ENCODE measurements at places on chromosomes 16 and 17.

DNA sequence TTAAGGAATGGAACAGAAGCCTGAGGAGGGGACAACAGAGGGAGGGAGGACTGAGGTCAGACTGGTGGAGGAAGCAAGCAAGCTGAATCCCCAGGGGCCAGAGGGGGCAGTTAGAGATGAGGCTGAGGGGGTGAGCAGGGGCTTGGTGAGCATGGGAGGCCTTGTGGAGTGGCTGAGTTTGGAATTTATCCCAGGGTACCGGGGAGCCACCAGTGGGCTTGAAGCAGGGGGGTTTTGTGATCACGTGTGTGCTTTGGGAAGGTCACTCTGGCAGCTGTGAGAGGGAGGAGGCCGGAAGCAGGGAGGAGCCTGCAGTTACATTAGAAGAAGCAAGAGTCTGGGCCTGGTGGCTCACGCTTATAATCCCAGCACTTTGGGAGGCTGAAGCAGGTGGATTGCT is 9.8 kb upstream of the CTCF start:
- DNase-seq: no peak

GRCh38 chr16:22938647-22939046 is 124.7 kb downstream of the HS3ST2 start:
- DNase-seq: no peak

DNA sequence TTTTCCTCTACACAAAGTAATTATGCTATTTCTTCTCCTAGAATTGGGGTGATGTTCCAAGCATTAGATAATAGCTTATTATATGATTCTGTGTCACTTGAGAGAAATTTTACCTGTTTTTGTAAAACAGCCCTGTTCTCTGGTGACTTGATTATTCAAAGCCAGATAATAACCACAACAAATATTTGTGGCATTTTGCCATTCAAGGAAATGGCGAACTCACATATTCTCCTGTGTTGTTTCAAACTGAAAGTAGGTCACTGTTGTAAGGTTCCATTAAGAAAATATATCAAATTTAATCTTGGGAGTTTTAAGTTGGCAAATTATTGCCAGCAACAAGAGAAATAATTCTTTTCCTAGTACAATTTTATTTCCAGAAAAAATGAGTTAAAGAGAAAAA is 124.8 kb downstream of the STXBP4 start:
- DNase-seq: no peak

DNA sequence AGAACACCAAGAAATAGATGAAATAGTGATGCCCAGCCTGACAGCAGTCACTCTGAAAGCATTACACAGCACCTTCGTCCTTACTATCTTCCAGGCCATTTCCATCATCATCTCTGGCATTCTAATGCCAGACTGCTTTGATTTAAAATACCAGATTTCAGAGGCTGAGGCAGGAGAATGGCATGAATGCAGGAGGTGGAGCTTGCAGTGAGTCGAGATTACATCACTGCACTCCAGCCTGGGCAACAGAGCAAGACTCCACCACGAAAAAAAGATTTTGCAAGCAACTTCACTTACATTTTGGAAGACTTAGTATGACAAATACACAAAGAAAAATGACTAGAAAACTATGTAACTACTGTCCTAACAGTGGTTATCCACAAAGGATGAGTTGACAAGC is 244.0 kb downstream of the CPPED1 start:
- DNase-seq: no peak

- DNase-seq: no peak
Observed at GRCh38 chr17:81067391-81067811, 32.5 kb downstream of the BAIAP2 start.

GRCh38 chr16:84132527-84133285 is 12.3 kb downstream of the HSDL1 start:
- no peak for DNase-seq

DNA sequence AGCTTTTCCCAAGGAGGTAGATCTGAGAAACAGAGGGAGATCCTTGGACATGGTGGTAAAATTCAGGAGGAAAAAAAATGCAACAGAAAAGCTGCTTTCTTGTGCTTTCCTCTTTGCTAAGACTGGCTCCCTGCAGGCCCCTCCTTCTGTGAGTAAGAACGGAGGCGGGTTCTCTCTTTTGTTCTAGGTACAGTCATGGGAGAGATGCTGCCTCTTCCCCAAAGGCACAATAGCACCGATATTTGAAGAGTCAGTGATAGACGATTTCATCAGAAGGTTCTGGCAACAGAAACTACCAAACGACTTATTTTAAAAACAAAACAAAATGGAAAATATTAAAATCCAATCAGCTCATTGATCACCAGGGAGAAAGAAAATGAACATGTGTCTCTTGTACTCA is 32.6 kb upstream of the KIFC3 start:
- DNase-seq: no peak

DNA sequence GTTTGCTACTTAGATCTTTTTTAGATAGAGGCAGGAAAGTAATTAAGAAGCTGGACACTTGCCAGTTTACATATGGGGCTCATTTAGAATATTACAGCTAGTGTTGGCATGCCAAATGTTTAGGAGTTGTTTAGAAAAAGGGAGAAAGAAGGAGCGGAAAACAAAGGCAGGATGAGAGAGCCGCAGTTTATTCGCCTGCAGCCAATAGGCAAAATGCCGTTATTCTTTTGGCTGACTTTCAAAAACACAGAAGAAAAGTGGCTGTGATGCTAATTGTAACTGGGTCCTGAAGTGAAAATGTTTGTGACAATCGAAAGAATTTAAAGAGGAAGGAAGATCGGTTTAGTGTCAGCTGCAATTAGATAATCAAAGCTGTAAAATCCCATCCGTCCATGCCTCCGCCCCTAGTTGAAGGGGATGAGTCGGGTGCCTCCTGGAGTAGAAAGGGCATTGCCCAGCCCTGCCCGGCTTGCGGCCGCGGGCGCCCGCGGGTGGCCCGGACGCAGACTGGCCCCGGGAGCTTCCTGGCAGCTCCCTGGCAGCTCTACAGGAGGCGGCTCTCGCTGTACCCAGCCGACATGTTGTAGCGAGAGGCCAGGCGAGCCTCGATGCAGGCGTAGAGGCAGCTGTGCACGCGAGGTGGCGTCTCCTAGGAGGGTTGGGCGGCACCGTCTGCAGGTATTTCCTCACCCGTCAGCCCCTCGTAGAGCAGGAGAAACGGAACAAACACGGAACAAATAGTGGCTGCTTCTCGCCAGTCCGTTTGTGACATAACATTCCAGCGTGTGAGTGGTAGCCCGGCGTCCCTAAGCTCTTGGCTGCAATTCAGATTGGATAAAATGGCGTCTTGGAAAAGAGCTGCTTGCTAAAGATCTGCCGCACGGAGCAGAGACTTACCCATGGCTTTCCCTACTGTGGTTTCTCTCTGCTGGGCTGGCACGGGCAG is 82.2 kb downstream of the TNRC6C start:
- DNase-seq: no peak

GRCh38 chr16:84406006-84406963 is 37.9 kb downstream of the ATP2C2 start:
- DNase-seq: no peak

DNA sequence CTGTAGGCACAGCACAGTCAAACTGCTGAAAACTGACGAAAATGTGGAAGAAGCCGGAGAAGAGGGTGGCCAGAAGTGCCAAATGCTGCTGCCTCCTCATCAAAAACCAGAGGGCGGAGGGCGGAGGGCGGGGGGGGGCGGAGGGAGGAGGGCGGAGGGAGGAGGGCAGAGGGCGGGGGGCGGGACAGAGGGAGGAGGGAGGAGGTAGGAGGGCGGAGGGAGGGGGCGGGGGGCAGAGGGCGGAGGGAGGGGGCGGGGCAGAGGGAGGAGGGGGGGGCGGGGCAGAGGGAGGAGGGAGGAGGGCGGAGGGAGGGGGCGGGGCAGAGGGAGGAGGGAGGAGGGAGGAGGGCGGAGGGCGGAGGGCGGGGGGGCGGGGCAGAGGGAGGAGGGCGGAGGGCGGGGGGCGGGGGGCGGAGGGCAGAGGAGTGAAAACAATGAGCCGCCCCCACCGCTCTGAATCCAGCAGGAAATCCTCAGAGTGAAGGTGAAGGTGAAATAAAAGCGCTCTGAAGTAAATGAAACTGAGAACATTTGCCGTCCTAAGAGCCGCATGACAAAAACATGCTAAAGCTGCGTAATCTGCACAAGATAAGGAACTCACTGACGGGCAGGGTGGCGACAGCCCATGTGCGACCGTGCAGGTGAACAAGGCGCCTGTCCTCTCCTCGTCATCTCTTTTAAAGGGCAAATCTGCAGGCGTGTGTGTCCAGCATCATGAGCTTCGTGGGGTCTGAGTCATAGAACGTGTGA is 22.6 kb upstream of the CBFA2T3 start:
- DNase-seq: no peak

GRCh38 chr17:75596320-75597087 is 8.9 kb downstream of the MYO15B start:
- no peak for DNase-seq

DNA sequence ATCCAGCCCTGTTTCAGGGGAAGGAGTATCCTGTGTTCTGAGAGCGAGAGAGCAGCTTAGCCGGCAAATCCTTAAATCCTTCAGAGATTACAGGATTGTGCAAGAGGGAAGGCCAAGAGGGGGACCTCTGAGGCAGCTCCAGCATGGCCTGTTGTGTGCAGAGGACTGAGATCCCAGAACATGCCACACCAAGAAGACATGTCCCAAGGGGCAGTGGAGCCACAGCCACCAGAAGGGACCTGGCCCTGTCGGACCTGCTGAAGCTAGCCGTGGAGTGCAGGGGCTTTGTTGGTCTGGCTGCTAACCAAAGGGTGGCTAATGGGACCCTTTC is 1.6 kb upstream of the MRC2 start:
- no peak for DNase-seq

DNA sequence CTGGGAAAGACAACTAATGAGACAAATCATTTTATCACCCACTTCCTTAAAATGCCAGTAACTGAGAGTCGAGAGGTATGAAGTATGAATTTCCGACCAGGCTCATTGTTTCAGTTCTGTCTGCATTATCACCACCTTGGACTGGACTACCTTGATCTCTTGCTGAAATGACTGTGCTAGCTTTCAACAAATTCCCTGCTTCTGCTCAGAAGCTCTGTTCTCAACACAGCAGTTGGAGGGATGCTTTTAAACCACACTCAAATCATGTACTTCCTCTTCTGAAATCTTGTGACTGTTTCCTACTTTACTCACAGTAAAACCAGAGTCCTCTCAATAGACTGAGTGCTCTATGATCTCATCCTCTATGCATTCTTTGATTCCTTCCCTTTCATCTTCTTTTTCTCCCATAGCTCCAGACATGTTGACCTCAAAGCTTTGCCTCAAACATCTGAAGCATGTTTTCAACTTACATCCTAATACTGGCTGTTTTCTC is 195.8 kb downstream of the KCNJ2 start:
- no peak for DNase-seq

GRCh38 chr17:67385122-67385988 is 8.3 kb downstream of the PITPNC1 start:
- DNase-seq: no peak

DNA sequence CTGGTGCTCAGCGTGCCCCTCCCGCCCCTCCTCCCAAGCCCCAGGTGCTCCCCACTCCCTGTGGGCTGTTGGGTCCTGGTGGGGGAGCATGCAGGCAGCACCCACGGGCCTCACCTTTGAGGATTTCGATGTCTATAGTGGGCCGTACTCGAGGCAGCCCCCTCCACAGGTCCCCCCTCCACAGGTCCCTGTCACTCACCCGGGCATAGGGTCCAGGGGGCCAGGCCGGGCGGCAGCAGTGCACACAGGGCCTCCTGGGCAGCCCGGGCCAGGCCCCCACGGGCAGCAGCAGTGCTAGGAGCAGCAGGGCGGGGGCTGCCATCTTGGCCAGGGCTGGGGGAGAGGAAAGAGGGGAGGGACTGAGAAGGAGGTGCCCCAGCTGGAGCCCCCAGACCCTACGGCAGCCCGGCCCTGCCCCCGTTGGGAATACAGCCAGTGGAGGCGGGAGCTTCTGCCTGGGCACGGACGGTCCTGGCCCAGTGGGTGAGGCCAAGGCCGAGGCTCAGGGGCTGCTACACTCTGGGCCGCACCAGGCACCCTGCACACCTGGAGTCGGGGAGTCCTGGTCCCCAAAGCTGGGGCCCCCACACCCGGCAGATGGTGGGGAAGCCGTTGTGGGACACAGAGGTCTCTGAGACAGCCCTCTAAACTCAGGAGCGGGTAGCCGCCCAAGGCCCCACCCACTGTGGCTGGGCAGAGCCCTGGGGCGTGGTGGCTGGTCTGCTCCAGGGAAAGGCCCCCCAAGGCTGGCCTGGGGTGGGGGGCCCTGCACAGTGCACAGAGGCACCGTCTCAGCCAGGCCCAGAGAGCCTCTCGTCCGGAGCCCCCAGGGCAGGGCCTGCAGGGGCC is 1.2 kb downstream of the C1QTNF8 start:
- DNase-seq: no peak

- DNase-seq: no peak
Observed at GRCh38 chr17:72590382-72590781, 469.6 kb downstream of the SOX9 start.

DNA sequence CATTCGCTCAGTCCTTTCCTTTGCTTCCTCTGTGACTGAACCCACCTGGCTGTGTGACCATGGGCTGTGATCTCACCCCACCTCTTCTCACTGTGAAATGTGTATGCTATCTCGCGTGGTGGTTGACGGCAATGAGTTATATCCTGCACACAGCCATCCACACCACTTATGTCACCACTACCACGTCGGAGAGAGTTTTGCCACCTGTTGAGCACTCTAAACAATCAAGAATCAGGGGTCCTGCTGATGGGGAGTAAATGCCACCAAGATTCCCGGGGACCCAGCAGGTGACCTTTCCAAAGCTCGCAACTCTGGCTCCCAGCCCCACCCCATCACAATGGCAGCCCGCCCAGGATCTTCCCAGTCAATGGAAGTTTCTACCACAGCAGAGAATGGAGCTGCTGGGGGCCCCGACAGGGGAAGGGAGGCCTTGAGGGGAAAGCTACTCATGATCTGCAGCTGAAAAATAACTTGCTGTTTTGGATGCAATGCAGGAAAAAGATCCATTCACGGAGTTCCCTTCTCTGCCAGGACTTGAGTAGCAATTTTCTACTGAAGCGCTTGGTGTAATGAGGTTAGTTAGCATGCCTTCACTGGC is 26.2 kb upstream of the RCVRN start:
- DNase-seq: no peak

- no peak for DNase-seq
Observed at GRCh38 chr17:10360578-10360977, 12.2 kb downstream of the MYH13 start.

- DNase-seq: no peak
Observed at GRCh38 chr16:56995136-56995805, 5.9 kb downstream of the NLRC5 start.

DNA sequence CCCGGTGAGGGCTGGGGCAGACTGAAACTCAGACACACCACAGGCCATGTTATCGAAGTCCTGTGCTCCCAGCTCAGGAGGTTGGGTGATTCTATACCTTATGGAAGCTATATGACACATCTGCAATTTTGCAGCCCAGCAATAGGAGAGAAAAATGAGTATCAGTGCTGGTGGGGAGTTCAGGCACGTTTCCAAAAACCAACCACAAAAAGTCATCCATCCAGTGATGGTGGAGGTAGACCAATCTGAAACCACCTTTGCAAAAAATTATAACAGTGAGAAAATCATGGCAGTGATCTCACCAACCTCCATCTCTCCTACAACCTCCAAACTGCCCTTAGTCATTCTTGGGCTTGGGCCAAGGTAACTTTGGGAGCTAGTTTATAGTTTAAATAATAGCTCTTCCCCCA is 327.9 kb downstream of the SLC39A11 start:
- no peak for DNase-seq

- no peak for DNase-seq
Observed at GRCh38 chr16:49810831-49811230, 45.1 kb downstream of the ZNF423 start.
